Dorsolateral prefrontal cortex (tissue), 122 donors: ENCODE measurements at places on chromosomes 12 and 14.

- no peak for DNase-seq
Measured at GRCh38 chr12:47789141-47789540, 16.1 kb downstream of the SLC48A1 start.

- no peak for DNase-seq
Measured at GRCh38 chr12:32947206-32948067, 50.9 kb upstream of the PKP2 start.

DNA sequence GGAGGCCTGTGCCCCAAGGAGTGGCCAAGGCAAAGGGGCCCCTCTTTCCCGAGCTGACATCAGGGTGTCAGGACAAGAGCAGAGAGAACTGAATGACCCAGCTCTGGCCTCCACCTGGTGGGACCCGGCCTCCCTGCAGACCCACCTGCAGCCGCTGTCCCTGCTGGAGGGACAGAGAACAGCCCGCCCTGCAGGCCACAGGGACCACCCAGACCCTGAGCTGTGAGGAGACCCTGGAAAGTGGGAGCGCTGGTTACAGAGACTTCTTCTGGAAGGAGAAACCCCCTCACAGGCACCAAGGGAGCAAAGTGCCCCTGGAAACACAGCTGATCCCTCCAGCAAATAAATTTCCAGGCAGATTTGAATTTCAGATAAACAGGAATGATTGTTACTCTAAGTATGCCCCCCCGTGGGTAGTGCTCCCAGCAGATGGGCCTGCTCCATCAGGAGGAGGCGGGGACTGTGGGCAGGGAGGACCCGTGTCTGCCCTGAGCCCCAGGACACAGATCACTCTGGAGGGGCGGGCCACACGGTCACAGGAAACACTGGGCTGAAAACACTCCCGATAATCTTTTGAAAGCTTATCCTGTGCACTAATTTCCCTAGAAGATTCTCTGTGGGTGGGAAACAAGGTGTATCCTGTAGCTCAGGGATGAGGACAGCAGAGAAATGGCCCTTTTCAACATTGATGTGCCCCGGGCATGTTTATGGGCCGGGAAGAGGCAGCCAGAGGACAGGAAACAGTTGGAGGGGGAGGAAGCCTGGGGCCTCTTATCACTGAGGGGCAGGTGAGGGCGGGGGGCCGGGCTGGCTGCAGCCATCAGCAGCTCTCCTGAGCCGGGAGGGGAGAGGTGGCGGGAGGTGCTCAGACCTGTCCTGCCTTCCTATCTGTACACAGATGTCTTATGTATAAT is 276.0 kb downstream of the ADGRD1 start:
- no peak for DNase-seq

DNA sequence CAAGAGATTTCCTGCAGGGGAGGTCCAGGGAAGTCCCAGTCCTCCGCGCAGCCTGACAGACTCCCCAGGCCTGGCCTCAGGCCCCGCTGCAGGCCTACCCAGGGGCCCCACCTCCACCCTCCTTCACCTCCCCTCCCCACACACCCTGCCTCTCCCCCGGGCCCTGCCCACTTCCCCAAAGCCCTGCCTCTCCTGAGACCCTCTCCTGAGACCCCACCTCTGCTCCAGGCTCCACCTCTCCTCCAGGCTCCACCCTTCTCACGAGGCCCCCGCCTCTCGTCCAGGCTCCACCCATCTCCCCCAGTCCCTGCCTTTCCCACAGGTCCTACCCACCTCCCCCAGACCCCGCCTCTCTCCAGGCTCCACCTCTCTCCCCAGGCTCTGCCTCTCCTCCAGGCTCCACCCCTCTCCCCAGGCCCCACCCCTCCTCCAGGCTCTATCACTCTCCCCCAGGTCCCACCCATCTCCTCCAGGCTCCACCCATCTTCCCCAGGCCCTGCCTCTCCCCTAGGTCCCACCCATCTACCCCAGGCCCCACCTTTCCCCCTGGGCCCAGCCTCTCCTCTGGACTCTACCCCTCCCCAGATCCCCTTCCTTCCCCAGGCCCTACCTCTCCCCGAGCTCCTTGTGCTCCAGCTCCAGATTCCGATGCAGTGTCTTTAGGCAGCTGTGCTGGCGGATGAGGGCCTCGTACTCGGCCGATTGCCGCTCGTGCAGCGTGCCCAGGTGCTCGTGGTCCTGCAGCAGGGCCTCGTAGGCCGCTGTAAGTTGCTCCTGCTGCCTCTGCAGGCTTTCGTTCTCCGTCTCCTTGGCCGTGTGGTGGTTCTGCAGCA is 58.8 kb upstream of the GPR68 start:
- no peak for DNase-seq

DNA sequence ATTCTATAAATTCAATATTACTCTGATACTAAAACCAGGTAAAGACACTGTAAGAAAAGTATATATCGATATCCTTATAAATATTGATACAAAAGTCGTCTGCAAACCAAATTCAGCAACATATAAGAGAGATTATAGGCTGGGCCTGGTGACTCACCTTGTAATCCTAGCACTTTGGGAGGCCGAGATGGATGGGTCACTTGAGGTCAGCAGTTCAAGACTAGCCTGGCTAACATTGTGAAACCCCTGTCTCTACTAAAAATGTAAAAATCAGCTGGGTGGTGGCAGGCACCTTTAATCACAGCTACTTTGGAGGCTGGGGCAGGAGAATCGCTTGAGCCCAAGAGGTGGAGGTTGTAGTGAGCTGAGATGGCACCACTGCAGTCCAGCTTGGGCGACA is 13.5 kb upstream of the TUBA1C start:
- no peak for DNase-seq

GRCh38 chr14:85061256-85061655 is 468.7 kb upstream of the FLRT2 start:
- DNase-seq = no peak

DNA sequence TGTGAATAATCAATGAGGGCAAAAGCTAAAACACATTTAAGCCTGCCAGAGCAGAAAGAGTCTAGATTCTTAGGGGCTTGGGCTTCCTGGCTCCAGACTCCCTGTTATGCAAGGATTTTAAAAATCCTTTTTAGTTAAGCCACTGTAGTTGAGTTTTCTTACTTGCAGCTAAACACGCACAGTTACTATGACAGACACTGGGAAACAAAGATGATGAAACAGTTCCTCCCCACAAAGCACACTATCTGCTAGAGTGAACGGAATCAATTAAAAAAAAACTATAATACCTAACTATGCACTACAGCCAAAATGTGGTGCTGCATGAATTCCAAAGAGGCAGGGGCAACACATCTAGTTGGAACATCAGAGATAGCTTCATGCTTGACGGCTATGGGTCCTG is 28.2 kb downstream of the RPS6KA5 start:
- DNase-seq = no peak

DNA sequence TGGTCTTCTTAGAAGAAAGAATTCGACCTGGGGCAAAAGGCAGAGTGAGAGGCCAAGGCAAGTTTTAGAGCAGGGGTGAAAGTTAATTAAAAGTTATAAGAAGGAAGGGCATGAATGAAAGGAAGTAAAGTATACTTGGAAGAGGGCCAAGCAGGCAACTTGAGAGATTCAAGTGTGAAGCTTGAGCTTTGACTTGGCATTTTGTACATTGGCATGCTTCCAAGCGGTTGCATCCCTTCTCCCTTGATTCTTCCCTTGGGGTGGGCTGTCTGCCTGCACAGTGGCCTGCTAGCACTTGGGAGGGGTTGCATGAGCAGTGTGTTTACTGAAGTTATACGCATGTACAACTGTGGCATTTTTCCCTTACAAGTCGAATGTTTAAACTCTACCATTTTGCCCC is 74.8 kb upstream of the MGAT4C start:
- DNase-seq = no peak

GRCh38 chr12:16454481-16454880 is 107.0 kb downstream of the MGST1 start:
- DNase-seq = no peak

DNA sequence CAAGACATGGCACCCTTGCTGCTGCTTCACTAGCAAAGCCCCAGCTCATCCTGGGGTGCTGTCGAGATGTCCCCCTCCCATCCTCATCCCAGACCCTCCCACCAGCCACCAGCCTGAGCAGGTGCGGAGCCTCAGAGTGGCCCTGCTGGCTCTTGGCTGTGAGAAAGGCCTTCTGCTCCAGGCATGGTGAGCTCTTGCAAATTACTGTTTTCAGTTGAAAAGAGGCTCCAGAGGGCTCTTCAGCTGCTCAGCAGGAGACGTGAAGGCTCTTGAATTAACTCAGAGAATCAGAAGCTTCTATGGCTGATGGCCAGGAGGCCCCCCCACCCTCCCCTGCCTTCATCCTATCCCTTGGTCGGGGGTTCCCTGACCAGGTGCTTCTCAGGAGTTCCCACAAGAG is 44.1 kb downstream of the WSCD2 start:
- DNase-seq = no peak

- no peak for DNase-seq
Measured at GRCh38 chr12:94851396-94852028, 152.0 kb downstream of the NDUFA12 start.

DNA sequence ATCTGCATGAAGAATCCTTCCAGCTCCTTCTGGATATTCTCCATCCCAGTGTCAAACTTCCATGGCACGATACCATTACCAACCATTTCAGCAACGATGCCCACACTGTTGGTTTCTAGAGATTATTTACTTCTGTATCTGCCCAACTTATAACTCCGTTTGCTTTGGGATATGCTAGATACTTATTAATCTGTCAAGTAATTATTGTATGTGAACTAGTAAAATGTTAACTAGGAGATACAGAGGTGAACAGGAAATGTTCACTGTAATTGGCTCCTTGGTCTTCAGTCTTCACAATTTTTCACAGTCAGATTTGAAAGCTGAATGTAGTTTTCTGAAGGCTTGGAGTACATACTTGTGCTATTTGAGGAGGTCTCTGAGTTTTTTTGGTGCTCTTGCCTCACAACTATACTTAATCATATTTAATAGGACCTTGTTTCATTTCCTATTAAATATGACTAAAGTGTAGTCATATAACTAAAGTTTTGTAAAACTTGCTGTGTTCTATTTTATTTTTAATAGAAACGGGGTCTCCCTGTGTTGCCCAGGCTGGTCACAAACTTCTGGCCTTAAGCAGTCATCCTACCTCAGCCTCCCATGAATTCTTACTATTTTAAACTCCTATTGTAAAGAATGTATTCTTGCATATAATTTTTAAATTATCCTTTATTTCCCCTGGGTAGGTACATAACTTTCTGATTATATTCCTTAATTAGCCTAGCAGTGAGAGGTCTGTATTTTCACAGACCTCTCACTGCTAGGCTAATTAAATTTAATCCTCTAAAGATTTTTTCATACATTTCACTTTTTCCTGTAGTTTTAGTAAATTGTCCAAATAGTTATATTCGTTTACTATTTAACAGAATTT is 79.7 kb downstream of the FGD4 start:
- DNase-seq = no peak

- DNase-seq = no peak
Measured at GRCh38 chr14:78181270-78181669, 11.1 kb downstream of the NRXN3 start.

- no peak for DNase-seq
Measured at GRCh38 chr12:104668274-104668718, 211.5 kb downstream of the CHST11 start.

- no peak for DNase-seq
Measured at GRCh38 chr12:41140117-41140516, 48.0 kb upstream of the PDZRN4 start.

- no peak for DNase-seq
Measured at GRCh38 chr12:115758877-115759620, 518.4 kb downstream of the MED13L start.

GRCh38 chr12:25501549-25501948 is 51.5 kb downstream of the LMNTD1 start:
- DNase-seq = no peak

- DNase-seq = no peak
Measured at GRCh38 chr12:50186681-50187080, 19.5 kb upstream of the CERS5 start.

DNA sequence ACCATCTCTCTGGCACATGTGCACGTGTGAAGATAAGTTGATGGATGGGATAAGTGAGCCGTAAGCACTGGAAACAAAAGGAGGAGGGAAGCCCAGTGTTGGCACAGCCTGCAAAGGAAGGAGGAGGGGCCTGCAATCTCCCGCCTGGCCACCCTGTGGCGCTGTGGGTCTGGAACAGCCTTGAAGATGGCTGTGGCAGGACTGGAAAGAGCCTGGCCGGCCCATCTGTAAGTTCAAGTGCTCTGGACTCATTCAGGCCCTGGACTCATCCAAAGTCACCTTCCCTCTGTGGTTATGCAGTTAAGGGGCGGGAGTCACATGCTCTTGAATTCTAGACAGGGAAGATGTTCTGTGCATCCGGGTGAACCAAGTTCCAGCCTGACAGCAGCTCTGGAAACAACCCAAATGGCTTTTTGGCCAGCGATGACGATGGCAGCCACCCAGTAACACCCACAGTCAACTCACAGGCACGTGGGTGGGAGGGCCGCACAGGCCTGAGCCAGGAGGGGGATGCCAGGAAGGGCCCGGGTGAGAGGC is 50.4 kb downstream of the CHGA start:
- DNase-seq = peak; percentile 87

DNA sequence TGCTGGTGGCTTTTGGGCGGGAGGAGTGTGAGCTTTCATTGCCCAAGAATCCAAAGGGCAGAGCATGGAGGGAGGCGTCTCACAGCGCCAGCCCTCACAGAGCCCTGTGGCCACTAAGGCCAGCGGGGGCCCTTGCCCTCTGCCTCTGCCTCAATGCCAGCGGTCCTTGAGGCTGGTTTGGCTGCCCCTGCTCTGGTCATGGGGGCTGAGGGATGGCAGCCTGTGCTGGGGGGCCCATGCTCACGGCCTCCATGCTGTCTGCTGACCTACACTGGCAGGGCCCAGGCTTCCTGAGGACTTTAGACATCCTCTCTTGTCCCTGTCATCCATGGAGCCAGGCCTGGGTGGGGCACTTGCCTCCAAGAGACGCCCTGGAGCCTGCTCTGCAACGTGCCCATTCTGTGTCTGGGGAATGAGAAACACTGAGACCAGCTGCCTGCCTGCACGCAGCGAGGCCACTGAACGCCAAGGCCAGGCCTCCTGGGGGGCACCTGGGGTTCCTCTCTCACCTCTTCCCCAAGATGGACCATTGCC is 143.4 kb downstream of the KIF26A start:
- DNase-seq = peak; percentile 39

DNA sequence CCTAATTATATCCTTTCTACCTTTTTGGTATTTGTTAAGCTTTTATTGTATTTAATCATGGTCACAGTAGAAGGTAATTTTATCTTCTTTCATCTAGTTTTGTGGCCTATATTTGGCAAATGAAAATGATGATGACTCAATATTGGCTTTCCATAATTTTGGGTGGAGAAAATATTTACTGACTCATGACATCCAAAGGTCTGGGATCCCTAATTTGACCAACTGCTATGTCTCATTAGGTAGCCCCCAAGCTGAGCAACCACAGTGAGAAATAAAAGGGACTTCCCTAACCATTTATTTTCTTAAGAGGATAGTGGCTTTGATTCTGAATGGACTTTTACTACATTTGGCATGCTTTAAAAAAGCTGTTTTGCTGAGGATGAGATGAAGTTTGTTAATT is 289.5 kb downstream of the RMST start:
- no peak for DNase-seq

DNA sequence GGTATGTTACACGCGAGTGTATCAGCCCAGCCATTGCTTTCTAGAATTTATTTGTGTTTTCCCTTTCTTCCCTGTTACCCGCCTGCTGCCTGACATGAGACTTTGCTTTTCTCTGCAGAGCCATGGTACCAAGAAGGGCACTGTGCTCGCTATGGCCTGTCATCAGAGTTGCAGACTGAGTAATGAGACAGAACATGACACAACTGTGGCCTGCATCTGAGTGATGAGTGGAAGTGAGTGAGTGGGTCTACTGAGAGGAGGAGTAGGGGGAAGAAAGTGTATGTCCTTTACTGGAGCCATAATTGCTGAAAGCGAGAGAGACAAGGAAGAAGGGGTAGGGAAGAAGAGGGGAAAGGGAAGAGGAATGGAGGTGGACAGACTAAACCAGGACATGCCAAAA is 2.9 kb downstream of the RILPL1 start:
- DNase-seq = no peak
